GM10248 (cell line): ENCODE measurements at places on chromosomes 7 and 10.

DNA sequence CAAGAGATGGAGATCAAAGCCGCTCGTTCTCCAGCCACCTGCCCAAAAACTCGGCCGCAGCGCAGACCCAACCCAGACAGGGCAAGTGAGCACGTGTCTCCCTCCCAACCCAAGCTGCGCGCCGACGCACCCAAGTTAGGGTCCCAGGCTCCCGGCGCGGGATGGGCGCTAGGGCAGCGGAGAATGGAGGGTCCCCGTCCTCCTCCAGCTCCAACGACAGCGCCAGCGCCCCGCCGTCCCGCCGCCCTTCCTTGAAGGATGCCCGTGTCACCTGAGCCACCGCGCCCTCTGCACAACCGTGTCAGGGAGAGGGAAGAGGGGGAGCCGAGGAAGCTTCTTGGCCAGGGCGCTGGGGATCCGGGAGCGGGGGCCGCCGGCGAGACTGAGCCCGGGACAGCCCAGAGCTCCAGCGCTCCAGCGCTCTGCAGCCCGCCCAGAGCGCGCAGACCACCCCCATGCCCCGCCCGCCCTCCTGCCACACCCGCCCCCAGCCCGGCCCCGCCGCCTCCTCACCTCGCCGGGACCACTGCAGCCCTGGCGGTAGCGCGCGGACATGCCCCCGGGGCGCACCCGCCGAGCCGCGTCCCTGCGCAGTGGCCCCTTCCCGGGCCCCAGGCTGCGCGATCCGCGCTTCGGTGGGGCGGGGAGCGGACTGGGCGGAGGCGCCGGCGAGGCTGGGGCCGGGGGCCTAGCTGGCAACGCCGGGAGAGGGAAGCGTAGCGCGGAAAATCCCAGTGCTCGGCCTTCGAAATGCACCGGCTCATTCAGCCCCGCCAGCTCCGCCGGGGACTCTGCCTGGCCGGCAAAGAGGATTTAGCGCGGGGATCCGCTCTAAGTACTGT lies at the start of gene SLC16A12:
Gene SLC16A12, minus strand, starts transcription at position 424 of the 842 bp plus-strand sequence. CDS start 73,016 bp downstream, outside the sequence.
- peak; percentile 24 for DNase-seq

DNA sequence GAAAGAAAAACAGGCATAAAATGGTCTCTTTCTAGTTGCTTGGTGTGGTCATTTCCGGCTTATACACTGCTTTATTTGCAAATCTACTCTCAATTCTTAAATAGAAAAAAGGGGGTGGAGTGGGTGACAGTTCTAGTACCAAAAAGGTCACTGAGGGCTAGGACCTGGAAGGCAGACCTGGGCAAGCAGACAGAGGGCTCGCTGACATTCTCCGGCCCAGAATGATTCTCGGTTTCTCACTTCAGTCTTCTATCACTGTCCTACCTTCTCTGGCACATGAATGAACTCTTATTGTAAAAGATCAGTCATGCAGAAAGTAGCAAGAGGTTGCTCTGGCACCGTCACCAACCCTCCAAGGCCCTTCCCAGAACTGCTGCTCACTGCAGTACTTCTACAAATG lies 54.0 kb downstream of the MALSU1 start:
- DNase-seq, result peak; percentile 34

DNA sequence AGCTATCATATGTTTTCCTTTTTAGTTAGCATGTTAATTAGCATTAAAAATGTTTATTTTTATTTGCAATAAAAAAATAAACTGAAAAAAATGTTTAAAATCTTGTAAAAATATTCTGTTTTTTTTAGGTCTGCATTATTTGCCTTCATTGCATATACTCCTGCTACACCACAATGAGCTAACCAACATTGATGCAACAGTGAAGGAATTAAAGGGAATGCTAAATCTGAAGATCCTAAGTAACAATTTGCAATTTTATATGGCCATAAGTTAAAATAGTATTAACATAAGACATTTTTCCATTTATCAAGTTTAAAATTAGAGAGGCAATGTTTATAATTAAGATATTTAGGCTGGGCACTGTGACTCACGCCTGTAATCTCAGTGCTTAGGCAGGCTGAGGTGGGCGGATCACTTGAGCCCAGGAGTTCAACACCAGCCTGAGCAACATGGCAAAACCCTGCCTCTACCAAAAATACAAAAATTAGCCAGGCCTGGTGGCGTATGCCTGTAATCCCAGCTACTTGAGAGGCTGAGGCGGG lies 32.2 kb downstream of the LRRC72 start:
- DNase-seq, result no peak

- DNase-seq, result no peak
Measured at GRCh38 chr7:108535744-108536143, 9.8 kb upstream of the PNPLA8 start.

- no peak for DNase-seq
Measured at GRCh38 chr7:3196629-3197400, 104.2 kb upstream of the SDK1 start.

DNA sequence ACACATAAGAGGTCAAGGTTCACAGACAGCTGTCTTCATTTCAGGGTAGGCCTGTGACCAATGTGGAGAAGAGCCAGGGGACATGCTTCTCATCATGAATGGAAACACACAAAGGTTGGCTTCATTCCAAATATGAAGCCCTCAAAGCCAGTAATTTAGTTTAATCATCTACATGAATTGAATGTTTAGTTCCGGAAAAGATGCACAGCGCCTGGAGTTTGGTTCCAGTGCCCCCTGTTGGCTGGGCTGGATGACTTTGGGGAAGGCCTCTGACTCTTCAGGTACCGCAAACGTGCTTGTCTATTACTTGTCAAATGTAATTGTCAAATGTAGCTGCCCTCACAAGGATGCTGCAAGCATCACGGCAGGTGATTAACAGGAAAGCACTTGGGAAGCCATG lies 130.7 kb downstream of the ADRA2A start:
- no peak for DNase-seq

DNA sequence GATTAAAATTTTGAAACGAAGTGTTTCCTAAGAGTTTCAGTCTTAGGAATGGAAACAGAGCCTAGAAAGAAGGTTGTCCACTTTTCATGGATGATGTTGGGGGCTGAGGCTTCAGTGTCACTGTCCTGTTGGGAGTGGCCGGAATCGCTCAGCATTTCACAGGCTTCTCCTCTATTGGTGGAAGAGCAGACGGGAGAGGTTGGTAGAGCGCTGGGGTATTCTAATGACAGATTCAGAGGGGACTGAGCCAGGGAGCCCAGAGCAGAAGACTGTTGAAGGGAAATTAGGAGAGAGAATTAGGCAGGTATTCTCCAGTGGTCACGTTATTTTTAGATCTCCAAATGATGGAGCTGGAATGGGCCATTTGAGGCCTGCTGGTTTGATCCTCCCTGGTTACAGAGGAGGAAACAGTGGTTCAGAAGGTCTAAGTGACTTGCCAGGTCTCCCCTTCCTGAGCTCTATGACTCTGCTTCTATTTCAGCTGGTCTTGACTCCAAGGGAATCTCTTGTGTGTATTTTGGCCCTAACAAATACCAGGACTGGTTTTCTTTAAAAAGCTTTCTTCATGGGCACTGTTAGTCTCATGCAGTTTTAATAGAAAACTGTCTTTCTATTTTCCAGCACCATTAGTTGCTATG lies 35.7 kb upstream of the EEPD1 start:
- DNase-seq, result no peak

- DNase-seq, result no peak
Measured at GRCh38 chr10:14477408-14477710, 146.6 kb upstream of the FRMD4A start.

DNA sequence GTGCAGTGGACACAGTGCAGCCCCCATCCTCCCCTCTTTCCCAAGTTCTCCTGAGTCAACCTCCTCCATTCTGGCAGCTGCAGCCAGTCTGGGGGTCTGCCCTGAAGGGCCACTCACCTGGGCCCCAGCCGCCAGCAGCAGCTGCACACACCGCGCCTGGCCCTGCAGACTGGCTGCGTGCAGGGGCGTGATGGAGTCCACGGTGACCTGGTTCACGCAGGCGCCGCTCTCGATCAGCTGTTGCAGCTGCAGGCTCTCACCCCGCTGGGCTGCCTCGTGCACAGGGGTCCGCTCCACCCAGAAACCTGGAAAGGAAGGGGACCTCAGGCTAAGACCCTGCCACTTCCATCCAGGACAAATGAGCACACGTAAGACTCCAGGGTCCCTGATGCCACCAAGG lies 13.6 kb downstream of the ASB13 start:
- DNase-seq, result no peak

- no peak for DNase-seq
Measured at GRCh38 chr10:22853906-22854447, 73.9 kb upstream of the ARMC3 start.

GRCh38 chr7:86768394-86768793 lies 124.7 kb downstream of the GRM3 start:
- no peak for DNase-seq

DNA sequence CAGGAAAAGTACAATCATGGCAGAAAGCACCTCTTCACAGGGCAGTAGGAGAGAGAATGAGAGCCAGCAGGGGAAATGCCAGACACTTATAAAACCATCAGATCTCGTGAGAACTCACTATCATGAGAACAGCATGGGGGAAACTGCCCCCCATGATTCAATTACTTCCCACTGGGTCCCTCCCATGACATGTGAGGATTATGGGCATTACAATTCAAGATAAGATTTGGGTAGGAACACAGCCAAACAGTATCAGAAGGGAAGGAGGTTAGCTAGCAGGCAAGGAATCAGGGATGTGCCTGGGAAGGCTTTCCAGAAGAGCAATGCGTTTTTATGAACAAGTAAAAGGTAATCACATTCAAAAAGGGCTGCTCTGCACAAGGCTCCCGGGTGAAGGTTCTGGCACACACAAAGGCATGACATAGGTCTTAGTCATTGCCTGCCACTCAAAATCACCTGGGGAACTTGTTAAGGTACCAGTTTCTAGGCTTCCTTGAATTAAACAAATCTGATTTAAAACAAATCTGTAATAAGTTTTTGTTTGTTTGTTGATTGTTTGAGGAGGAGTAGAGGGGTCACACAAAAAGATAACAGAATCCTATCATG lies 40.9 kb downstream of the BMPER start:
- no peak for DNase-seq

DNA sequence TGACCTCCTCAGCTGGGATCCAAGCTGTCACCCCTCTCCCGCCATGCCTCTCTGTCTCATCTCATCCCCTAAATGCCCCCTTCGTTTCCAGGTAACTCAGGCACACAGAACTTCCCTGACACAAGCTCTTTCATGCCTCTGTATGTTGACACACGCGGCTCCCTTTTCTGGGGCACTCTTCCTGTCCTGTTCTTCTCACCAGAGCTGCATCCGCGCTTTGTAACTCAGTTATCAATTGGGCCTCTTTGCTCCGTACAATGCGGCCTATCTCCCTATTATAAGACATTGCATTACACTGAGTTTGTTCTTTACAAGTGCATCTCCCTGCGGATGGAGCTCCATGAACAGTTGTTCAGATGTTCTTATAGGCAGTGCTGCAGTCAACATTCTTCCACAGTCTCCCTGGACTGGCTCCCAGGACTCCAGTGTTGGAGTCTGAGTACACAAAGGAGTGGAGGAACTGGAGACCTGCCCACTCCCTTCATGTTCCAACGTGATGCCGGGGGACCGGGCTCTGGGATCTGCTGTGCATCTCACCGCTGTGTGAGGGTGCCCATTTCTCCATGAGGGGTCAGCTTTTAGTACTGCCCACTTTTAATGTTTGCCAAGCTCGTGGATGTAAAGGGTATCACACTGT lies 56.9 kb upstream of the TNS3 start:
- no peak for DNase-seq

- DNase-seq, result no peak
Measured at GRCh38 chr7:12911053-12911452, 223.6 kb downstream of the ARL4A start.

GRCh38 chr7:42170724-42171123 lies 66.3 kb downstream of the GLI3 start:
- DNase-seq, result no peak

GRCh38 chr10:84765656-84766055 lies 437.3 kb downstream of the CCSER2 start:
- no peak for DNase-seq

DNA sequence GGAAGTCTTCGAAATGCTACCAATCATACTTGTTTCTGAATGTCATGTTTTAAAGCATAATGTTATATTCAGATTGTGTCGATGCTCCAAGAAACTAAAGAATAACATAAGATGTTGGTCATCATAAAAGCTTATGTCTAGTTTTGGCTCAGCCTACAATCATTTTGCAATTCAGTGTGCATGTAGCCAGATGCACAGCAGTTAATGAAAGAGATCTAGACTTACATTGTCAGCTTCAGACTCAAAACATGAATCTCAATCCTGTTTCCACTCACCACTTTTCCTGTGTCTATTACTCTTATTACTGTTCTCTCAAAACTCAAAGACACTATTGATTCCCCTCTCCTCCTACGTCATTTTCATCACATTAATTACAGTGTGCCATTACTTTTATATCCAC lies 21.4 kb downstream of the TMEM196 start:
- DNase-seq, result no peak

DNA sequence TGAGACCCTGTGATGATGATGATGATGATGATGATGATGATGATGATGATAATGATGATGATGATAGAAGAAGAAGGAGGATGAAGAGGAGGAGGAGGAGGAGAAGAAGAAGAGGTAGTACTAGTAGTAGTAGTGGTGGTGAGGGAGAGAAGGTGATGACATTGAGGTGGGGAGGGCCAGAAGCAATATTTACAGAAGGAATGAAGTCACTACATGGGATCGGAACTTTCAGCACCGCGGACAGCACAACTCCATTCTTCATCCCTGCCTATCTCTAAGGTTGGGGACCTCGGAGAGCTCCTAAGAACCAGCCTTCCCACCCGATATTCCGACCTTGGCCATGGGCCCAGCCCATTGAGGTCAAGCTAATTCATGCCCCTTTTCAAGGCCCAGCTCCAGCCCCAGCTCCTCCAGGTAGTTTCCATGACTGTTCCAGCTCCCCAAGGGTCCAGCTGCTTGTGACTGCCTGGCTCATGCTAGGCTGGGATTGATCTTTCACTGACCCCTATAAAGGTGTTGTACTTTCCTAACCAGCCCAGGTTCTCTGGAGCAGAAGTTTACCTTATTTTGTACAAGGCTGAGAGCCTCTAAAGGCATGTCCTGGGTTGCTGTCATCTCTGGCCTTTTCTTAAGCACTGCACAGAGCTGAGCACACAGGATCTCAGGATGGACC lies 10.3 kb downstream of the CRHR2 start:
- no peak for DNase-seq

DNA sequence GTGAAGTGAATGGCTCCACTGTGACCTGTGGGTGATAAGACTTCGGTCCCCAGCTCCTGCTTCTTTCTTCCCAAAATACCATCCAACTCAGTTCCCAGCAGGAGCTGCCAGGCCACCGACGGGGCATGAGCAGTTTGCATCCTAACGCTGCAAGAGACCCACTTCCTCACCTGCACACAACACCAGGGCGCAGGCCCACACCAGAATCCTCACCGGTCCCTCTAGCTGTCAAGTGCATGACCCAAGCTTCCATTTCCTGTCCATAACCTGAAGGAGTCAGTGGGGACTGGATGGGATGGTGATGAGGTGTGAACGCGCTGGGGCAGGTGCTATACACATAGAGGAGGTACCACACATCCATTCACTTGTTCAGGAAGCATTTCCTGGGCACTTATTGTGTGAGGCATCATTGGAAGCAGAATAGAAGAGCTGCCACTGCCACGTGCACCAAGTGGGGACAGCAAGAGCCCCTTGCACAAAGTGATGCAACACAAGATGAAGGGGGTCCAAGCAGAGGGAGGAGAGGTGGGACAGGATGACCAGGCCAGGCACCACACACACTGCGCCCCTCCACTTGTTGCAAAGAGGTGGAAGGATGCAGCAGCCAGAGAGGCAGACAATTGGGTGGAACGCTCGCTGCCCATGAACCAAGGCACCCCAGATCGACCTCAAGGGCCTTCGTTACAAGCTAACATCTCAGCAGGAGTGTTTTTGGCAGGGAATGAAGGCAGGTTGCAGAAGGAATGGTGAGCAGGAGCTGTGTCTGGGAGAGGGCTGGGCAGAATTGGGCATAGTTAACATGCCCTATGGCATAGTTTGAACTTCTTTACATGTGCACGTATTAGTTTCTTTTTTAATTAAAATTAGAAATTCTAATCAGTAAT lies 605.8 kb upstream of the MGMT start:
- no peak for DNase-seq
